ENCODE measurements at places on chromosomes 2 and 18. TPM values are rescaled to one million over a fixed set of nuclear protein-coding genes. Genes with fewer than 3 reads are reported as not detected.

Gene CYTIP
- not detected for total RNA-seq

Gene REG3A
- not detected for total RNA-seq

Gene SCN3A
- 0.72 TPM for total RNA-seq

Gene NMS
- total RNA-seq: not detected

Gene TBC1D8
- 14.7 TPM for total RNA-seq

Gene NAT8
- total RNA-seq: not detected

Gene R3HDM1
- total RNA-seq: 4.3 TPM

Gene DCDC2C
- total RNA-seq: not detected

Gene MLPH
- 9.9 TPM for total RNA-seq

Gene LHCGR
- not detected for total RNA-seq

Gene UGT1A10
- not detected for total RNA-seq

Gene SERPINB11
- total RNA-seq: not detected

Gene SETBP1
- total RNA-seq: 2.7 TPM

Gene HOXD9
- total RNA-seq: not detected

Gene FAHD2A
- total RNA-seq: 25.6 TPM

Gene GPBAR1
- 0.43 TPM for total RNA-seq

Gene SP140
- not detected for total RNA-seq

Gene PRSS56
- not detected for total RNA-seq

Gene KIF5C
- not detected for total RNA-seq

Gene KLHL29
- total RNA-seq: 6.0 TPM

Gene IL1R1
- 4.8 TPM for total RNA-seq

Gene NETO1
- total RNA-seq: not detected

Gene CHAC2
- total RNA-seq: 5.1 TPM

Gene NEB
- 0.21 TPM for total RNA-seq

Gene ATOH8
- not detected for total RNA-seq

Gene CD207
- not detected for total RNA-seq

Gene ZNF521
- 0.72 TPM for total RNA-seq

Gene DYNAP
- total RNA-seq: not detected

Gene SEMA4C
- 17.8 TPM for total RNA-seq

Gene ADI1
- 36.9 TPM for total RNA-seq

Gene FABP1
- not detected for total RNA-seq

Gene SLC5A7
- total RNA-seq: not detected

Gene SPP2
- total RNA-seq: not detected

Gene ARMC9
- total RNA-seq: 11.3 TPM

Gene ERFE
- 2.3 TPM for total RNA-seq

Gene HJURP
- 2.2 TPM for total RNA-seq

Gene RGPD8
- 5.5 TPM for total RNA-seq

Gene RFTN2
- not detected for total RNA-seq
